ENCODE measurements at places on chromosomes 6 and 20. TPM values are rescaled to one million over a fixed set of nuclear protein-coding genes. Genes with fewer than 3 reads are reported as not detected.

Gene CD40
- total RNA-seq: 0.34 TPM

Gene ARMH2
- not detected for total RNA-seq

Gene CMTR1
- 39.4 TPM for total RNA-seq

Gene BMP7
- total RNA-seq: not detected

Gene C4B
- 1.9 TPM for total RNA-seq
